ENCODE measurements at places on chromosomes 3 and 15. TPM values are rescaled to one million over a fixed set of nuclear protein-coding genes. Genes with fewer than 3 reads are reported as not detected.

The CRYBG3 gene
- total RNA-seq, result 22.5 TPM

The ALG3 gene
- 37.8 TPM for total RNA-seq

The CFAP91 gene
- total RNA-seq, result 1.5 TPM

The NEK10 gene
- 1.4 TPM for total RNA-seq

The APOD gene
- 355 TPM for total RNA-seq

The CD200 gene
- total RNA-seq, result 7.2 TPM

DNA sequence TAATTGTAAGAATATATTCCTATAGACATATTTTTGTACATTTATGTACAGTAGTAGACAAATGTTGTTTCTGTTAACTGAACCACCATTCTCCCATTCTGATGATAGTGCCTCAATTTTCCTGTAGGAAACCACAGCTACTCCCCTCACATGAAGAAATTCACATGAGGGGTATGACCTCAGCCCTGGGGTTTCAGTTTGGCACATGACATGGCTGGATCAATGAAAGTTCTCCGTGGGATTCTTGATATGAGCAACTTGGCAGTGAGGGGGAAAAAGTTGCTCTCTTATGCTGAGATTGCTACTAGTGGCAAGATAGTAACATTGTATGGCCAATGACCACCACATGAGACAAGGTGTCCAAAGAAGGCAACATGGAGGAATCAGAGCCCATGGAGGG, 1090.3 kb upstream of the CFAP20DC start:
- H3K4me1 ChIP-seq, result no peaks in the 10 kb centered on the region
- no peak overlapping the region for H3K27ac ChIP-seq
- peak; percentile 75 for DNase-seq
- no peaks in the 10 kb centered on the region for H3K27me3 ChIP-seq
- no peak overlapping the region for H3K4me3 ChIP-seq

DNA sequence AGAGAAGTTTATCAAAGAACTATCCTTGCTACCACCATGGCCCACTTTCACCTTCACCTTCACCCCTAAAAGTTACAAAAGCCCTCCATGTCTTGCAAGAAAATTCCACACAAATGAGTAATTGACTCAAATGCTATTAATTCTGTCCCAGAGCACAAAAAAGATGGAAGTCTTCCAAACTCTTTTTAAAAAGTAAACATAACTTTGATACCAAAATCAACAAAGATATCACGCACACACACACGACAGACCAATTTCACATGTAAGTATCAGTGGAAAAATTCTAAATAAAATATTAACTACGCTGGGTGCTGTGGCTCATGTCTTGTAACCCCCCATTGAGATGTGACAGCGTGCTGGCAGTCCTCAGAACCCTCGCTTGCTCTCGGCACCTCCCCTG, 1.1 kb upstream of the MCCC1 start:
- no peaks in the 10 kb centered on the region for H3K36me3 ChIP-seq
- H3K4me3 ChIP-seq, result no peak overlapping the region
- H3K27ac ChIP-seq, result peak overlapping the region; percentile 96
- DNase-seq, result no peak
- H3K27me3 ChIP-seq, result no peaks in the 10 kb centered on the region

DNA sequence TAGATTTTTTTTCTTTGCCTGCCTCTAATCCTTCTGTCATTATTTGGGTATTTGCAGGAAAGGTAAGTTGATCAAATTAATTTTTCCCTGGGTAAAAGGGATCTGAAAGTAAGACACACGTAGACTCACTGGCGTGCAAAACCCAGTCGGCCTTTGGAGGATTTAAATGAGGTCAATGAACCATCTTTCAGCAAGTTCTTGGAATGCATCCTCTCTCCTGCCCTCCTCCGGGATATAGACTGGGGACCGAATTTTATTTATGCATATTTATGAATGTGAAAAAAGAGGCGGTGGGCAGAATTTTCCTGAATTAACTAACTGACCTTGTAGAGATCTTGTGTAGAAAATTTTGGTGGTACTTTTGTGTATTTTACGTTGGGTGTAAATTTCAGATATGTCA, 2.2 kb downstream of the CADM2 start:
- peaks cover 28% of the 10 kb centered on the region for H3K27me3 ChIP-seq
- H3K4me3 ChIP-seq, result peak overlapping the region; percentile 39
- no peaks in the 10 kb centered on the region for H3K36me3 ChIP-seq
- no peak for DNase-seq
- H3K4me1 ChIP-seq, result peaks cover 16% of the 10 kb centered on the region
- no peak overlapping the region for H3K27ac ChIP-seq

DNA sequence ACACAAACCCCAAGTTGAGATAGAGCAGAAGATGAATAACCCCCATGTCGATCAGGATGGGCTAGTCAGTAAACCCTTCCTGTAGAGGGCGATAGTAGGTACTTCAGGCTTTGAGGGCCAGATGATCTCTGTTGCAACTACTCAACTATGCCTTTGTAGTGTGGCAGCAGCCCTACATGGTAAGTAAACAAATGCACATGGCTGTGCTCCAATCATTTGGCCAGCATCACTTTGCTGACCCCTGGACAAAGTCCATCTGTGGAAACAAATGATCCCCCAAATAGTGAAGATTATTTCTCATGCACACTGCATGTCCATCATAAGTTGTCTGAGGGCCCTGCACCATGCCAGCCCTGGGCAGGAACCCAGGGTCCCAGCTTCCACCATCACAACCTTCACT, 402.2 kb upstream of the PROK2 start:
- H3K4me3 ChIP-seq, result no peak overlapping the region
- DNase-seq, result no peak
- H3K27ac ChIP-seq, result no peak overlapping the region
- H3K36me3 ChIP-seq, result no peaks in the 10 kb centered on the region
- H3K27me3 ChIP-seq, result no peaks in the 10 kb centered on the region
- H3K4me1 ChIP-seq, result peaks cover 7% of the 10 kb centered on the region

GRCh38 chr3:140770977-140771667, 93.3 kb downstream of the TRIM42 start:
- H3K4me1 ChIP-seq, result no peaks in the 10 kb centered on the region
- H3K27me3 ChIP-seq, result no peaks in the 10 kb centered on the region

DNA sequence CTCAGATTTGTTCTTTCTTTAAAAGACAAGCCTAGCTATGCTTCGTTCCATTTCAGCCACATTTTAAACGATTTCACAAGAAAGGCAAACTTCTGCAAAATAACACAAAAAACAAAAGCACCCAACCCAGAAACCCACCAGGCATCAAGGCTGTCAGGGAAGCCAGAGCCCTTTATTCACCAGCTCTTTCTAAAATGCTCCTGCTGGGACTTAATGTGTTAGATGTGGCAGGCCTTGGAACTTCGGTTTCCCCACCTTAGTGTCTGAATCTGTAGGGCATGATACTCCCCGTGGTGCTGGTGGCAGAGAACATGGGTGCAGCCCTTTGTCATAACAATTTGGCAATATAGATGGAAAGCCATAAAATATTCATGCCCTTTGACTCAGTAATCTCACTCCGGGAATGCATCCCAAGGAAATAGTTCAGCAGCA, 56.8 kb upstream of the LCTL start:
- H3K36me3 ChIP-seq, result no peaks in the 10 kb centered on the region
- H3K27ac ChIP-seq, result no peak overlapping the region
- H3K4me1 ChIP-seq, result peaks cover 35% of the 10 kb centered on the region
- no peaks in the 10 kb centered on the region for H3K27me3 ChIP-seq
- H3K4me3 ChIP-seq, result peak overlapping the region; percentile 49

GRCh38 chr15:48507416-48508065, 138.0 kb downstream of the FBN1 start:
- peaks cover 35% of the 10 kb centered on the region for H3K36me3 ChIP-seq
- H3K4me3 ChIP-seq, result no peak overlapping the region
- H3K27me3 ChIP-seq, result no peaks in the 10 kb centered on the region
- H3K27ac ChIP-seq, result no peak overlapping the region
- no peak for DNase-seq

DNA sequence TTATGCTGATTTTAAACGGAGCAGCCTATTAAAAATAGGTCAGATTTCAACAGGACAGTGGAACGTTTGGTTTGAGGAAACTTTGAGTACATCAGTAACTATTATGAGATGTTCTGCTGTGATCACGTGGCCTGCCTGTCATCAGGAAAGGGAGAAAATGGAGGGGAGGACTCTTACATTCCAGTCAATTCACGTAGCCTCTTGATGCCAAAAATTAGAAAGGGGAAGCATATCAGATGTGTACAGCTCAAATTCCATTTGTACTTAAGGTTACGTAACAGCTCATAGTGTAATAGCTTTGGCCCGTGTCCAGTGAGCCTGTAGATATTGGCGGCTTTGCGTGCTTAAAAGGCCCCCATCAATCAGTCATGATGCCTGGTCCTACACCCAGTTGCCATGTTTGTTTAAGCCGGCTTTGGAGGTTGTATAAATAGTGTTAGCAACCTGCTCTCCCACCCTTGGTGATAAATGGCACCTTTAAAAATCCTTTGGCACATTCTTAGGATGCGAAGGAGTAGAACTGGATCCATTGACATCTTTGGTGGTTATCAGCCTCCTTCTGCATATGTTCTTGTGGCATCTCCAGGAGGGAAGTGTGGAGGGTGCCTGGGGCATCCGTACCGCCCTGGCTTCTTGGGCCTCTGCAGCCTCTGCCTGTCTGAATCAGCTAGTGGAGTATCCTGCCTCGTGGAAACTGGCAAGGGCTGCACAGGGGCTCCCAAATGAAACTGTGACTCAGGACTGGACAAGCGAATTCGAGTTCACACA, 163.9 kb downstream of the THSD4 start:
- peak overlapping the region; percentile 71 for H3K27ac ChIP-seq
- no peak overlapping the region for H3K4me3 ChIP-seq
- no peaks in the 10 kb centered on the region for H3K27me3 ChIP-seq
- peak; percentile 94 for DNase-seq
- no peaks in the 10 kb centered on the region for H3K36me3 ChIP-seq

DNA sequence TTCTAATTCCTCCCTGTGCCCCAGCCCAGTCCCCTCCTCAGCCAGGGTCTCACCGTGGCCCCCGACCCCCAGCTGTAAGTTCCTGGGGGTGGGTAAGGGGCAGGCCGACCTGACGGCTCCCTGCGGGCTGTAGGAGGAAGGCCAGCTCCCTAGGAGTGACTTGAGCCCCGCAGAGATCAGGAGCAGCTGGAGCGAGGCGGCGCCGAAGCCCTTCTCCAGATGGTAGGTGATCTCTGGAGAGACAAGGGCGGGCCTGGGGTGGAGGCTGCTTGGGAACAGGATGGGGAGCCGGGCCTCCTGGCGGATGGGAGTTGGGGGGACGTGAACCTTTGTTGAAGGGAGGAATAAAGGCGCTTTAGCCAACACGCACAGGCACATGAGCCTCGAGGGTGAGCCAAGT, 4.2 kb downstream of the SLC28A1 start:
- H3K36me3 ChIP-seq, result no peaks in the 10 kb centered on the region
- no peaks in the 10 kb centered on the region for H3K4me1 ChIP-seq
- DNase-seq, result no peak
- no peak overlapping the region for H3K4me3 ChIP-seq

DNA sequence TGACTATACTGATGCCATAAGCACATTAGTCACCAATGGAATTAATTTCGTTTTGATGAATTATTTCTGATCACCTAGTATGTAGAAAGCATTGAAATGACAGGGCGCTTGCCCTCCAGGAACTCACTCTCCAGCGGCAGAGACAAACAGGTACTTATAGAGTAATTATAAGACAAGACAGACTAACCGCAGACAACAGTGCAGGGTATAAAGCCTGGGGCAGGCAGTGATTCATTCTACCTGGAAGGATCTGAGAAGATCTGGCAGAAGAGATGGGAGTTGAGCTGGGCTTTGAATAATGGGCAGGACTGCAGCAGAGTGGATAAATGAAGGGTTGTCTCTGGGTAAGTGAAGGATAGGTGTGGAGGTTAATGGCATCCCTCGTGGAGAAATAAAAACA, 331.8 kb downstream of the FGF12 start:
- no peaks in the 10 kb centered on the region for H3K36me3 ChIP-seq
- no peaks in the 10 kb centered on the region for H3K27me3 ChIP-seq
- H3K27ac ChIP-seq, result no peak overlapping the region
- DNase-seq, result no peak

DNA sequence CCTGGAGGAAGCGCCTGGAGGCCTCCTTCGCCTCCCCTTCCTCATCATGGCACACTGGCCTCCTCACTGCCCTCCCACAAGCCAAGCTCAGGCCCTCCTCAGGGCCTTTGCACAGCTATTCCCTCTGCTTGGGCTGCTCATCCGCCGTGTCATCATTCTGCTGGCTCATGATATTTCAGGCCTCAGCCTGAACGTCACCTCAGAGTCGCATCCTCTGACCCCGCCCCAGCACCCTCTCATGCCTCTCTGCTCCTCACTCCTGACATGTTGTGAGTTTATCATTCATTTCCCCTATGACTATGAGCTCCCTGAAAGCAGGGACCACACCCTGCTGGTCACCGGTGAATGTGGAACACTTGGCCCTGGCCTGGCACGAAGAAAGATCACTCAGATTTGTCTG, 20.7 kb upstream of the POC1A start:
- no peaks in the 10 kb centered on the region for H3K4me1 ChIP-seq
- H3K27ac ChIP-seq, result no peak overlapping the region
- H3K4me3 ChIP-seq, result no peak overlapping the region
- no peaks in the 10 kb centered on the region for H3K27me3 ChIP-seq
- no peaks in the 10 kb centered on the region for H3K36me3 ChIP-seq
- no peak for DNase-seq

DNA sequence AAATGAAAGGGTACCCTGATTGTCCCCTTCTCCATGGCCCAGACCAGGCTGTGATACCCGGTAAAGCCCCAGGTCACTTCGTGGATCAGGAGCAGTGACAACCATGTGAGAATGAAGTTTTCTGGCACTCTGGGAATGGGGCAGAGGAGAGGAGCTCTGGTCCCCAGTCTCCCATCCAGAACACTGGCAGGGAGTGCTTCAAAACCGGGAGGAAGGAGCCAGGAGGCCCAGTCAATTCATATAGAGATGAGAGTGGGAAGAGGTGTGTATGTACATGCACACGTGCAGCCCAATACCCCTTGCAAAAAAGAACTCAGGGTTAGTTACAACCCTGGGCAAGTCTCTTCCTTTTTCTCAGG, 101.4 kb upstream of the TLE3 start:
- H3K4me1 ChIP-seq, result peaks cover 50% of the 10 kb centered on the region
- H3K27ac ChIP-seq, result no peak overlapping the region
- no peak for DNase-seq
- no peaks in the 10 kb centered on the region for H3K36me3 ChIP-seq
- H3K27me3 ChIP-seq, result no peaks in the 10 kb centered on the region

DNA sequence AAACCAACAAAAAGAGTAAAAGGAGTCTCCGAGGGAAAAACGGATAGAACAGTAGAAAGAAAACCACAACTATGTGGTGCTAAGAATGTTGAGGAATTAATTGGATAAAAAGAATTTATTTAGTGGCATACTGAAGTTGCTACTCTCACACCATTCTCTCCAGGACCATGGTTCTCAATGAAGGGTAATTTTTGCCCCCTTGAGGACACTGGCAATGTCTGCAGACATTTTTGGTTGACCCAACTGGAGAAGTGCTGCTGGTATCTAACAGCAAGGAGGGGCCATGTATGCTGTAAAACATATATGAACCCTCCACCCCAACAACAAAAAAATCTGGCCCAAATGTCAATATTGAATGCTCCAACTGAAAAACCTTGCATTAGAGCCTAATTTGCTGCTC, 85.9 kb upstream of the CSPG5 start:
- no peak overlapping the region for H3K27ac ChIP-seq
- H3K4me3 ChIP-seq, result no peak overlapping the region
- no peaks in the 10 kb centered on the region for H3K4me1 ChIP-seq
- peaks cover 38% of the 10 kb centered on the region for H3K36me3 ChIP-seq
- no peak for DNase-seq
- no peaks in the 10 kb centered on the region for H3K27me3 ChIP-seq
